ENCODE measurements at places on chromosomes 2 and 18.

- DNase-seq, result no peak
Observed at GRCh38 chr2:66334237-66335029, 100.5 kb upstream of the MEIS1 start.

DNA sequence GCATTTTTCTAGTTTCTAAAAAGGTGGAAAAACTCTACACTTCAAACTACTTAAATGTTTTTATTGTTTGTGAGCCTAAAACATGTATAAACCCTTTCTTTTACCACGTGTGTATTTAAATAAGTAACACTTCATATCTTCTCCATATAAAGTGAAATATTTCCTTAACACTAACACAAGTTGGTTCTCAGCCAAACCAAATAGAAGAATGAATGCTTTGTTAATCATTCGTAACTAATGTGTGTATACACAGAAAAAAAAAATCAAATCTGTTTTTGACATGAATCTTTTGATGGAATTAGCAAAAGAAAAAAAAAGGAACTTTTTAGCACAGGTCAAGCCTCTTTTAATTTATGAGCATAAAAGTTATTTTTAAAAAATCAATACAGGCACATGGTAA lies 89.3 kb downstream of the EHBP1 start:
- DNase-seq, result no peak

DNA sequence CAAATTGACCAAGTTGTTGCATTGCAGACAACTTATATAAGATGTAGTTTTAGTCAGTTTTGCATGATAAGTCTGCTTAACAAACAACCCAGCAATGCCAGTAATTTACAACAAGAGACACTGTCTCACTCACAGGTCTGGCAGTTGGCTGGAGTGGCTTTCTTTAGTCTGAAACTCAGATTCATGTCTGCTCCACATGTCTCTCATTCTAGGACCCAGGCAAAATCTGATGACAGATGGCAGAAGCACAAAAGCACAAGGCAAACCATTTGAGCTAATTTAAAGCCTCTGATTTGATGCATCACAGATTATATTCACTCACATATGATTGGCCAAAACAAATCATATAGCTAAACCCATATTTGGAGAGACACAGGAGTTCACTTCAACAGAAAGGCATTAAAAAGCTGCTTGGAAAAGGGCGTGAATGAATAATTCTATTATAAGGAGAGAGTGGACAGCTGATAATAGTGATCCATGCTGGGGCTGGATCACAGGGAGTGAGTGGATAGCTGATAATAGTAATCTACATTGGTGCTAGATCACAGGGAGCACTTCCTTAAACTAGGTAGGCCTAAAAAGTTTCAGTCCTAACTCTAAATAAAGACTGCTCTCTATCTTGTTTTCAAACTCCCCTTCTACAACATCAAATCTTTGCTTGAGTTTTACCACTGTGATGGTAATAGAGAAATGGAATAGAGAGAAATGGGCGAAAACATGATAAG lies 593.2 kb upstream of the ZNF804A start:
- DNase-seq, result no peak

DNA sequence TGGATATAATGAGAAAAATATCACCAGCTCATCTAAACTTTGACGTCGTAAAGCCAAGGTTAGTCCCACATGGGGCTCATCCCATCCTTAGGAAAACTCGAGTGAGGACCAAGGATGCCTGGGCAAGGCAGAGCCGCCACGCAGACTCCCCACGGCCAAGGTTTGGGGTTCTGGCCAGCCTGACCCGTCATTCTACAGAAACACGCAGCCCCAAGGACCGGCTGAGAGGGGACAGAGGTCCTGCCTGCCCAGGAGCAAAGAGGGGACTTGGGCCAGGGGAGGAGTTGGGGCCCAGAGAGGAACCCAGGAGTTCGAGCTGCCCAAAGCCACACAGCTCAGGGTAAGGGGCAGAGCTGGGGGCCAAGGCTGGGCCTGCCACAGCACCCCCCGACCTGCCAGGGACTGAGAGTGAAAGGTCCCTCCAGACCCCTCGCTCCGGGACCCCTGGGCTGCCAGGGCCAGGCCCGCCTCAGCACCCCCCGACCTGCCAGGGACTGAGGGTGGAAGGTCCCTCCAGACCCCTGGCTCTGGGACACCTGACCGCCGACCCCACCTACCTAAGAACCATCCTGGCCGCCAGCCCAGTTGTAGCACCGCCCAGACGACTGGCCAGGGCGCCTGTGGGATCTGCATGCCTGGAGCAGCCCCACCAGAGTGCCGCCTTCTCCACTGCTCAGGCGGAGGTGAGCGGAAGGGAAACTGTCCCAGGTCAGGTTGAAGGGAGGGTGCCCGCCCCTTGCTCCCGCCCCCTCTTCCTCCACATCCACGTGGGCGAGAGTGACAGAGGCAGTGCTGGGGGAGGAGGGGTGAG lies at the start of gene PDCD1:
PDCD1 (minus strand) TSS at position 689 of the 811 bp plus-strand sequence; CDS start at position 633, 56 bp downstream.
- peak; percentile 50 for DNase-seq

DNA sequence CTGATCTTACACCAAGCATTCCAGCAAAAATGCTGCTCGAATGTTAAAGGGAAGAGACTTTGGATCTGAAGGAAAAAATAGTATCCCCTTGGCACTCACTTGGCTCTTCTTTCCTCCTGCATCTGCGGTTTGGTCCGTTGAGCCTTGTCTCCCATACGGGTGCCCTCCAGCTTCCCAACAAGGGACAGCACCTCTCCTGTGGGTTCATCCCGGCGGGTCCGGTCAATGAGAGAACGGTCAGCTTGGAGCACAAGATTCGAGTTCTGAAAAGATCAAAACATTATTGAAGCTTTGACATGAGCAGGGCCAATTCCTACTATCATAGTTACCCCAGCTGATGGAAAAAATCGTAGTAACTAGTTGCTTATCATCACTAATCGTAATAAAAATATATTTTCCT lies 740 bp downstream of the SNRNP200 start:
- DNase-seq, result no peak

DNA sequence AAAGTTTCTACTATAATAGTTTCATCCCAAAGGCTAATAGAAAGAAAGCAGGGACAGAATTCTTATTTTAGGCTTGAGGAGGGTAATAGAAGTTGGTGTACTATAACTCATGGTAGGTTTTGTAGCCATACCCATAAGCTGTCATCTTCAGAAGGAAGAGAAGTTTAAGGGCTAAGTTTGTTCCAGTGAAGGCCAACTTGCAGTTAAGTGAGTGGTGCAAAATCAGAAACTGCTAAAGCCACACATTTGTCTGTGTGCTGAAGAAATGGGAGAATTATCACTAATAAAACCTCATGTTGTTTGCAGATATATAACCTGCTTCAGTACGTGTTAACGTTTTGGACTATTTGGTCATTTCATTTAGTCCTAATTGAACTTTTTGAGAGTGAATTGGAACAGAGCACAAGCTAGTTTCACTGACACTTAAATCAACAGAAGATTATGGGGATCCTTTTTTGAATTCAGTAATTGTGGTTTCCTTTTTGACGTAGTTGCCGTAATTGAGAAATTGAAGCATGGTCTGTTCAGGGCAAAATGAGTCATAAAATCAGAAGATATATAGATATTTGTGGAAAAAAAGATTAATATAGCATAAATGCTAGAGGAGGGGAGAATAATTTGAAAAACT lies 69.1 kb downstream of the PHLPP1 start:
- DNase-seq, result no peak

GRCh38 chr2:162677476-162677875 lies 161.1 kb downstream of the KCNH7 start:
- DNase-seq, result no peak

GRCh38 chr2:8115456-8115855 lies 566.4 kb upstream of the ID2 start:
- no peak for DNase-seq

DNA sequence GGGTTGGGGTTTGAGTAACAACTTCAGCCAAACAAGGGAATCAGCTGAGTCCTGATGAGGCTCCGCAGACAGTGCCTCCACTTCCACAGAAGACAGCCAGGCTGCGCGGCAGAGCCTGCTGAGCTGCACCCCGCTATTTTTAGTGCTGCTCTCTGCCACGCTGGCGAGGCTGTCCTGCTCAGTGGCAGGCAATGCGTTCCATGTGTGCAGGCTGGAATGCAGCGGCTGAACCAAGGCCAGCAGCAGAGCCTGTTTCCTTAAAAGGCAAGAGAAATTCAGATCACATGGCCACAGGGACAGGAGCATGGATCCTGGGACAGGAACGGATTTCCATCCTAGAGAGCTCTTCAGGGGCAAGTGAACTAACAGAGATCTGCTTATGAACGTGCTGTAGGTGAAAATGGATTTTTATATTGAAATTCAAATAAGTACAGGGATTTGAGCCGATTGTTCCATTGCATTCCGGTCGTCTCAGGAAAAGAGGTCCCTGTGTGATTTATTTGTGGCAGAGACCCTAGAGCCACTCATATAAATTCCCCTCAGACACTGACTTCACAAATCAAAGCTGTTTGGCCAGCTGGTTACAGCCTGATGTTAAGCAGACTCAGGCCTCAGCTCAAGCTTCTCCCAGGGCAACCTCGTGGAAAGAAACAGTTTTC lies 98.7 kb downstream of the COL6A3 start:
- no peak for DNase-seq

DNA sequence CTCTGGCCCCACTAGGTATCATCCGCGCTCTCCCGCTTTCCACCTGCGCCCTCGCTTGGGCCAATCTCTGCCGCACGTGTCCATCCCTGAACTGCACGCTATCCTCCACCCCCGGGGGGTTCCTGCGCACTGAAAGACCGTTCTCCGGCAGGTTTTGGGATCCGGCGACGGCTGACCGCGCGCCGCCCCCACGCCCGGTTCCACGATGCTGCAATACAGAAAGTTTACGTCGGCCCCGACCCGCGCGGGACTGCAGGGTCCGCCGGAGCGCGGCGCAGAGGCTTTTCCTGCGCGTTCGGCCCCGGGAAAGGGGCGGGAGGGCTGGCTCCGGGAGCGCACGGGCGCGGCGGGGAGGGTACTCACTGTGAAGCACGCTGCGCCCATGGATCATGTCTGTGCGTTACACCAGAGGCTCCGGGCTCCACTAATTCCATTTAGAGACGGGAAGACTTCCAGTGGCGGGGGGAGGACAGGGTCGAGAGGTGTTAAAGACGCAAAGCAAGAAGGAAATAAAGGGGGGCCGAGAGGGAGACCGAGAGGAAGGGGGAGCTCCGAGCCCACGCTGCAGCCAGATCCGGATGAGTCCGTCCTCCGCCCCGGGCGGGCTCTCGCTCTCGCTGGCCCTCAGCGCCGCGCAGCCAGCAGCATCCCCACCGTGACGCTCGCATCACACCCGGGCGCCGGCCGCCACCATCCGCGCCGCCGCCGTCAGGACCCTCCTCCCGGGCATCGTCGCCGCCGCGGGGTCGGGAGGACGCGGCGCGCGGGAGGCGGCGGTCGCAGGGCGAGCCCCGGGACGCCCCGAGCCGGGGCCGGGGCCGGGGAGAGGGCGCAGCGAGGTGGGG lies 664 bp downstream of the NETO1 start:
- DNase-seq, result no peak

DNA sequence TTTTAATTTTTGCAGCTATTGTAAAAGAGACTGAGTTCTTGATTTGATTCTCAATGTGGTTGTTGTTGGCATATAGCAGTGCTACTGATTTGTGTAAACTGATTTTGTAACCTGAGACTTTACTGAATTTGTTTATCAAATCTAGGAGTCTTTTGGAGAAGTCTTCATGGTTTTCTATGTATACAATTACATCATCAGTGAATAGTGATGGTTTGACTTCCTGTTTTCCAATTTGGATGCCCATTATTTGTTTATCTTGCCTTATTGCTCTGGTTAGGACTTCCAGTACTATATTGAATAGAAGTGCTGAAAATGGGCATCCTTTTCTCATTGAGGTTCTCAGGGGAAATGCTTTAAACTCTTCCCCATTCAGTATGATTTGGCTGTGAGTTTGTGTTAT lies 99.7 kb downstream of the GULP1 start:
- no peak for DNase-seq

- DNase-seq, result no peak
Observed at GRCh38 chr2:144963031-144963430, 443.1 kb upstream of the ZEB2 start.

GRCh38 chr2:239304533-239305221 lies 96.1 kb downstream of the HDAC4 start:
- DNase-seq, result no peak

DNA sequence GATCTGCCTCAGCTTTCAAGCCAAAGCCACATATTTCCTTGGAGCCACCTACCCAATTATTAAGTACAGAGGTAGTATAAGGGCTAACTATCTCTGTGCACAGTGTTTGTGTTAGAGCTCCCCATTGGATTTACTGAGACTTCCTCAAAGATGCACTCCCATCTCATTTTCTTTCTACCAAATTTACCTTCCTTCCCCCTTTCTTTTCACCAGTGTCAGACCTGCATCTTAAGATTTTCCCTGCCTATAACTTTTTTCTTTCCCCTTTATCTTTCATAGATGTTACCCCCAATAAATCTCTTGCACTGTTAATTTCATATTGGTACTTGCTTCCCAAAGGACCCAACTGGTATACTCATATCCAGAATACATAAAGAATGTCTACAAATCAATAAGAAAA lies 5.9 kb upstream of the REL start:
- no peak for DNase-seq

DNA sequence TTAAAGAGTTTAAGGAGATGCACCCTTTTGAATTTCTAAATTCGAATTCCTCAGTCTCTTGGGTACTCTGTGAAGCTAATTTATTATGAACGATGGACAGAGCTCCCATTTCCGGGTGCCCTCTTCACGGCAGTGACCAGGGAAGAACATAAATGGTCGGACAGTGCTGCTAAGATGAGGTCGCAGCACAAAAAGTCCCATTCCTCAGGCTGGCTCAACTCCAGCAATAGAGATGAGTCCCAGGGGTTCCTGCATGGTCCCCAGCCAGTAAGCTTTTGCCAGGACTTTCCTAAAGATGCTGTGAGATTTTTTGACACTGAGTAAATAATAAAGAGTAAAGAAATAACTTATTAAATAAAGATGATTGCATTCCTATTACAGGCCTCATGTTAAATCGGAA lies 43.0 kb upstream of the STK39 start:
- DNase-seq, result no peak

- no peak for DNase-seq
Observed at GRCh38 chr2:19807866-19808265, 93.9 kb downstream of the TTC32 start.

DNA sequence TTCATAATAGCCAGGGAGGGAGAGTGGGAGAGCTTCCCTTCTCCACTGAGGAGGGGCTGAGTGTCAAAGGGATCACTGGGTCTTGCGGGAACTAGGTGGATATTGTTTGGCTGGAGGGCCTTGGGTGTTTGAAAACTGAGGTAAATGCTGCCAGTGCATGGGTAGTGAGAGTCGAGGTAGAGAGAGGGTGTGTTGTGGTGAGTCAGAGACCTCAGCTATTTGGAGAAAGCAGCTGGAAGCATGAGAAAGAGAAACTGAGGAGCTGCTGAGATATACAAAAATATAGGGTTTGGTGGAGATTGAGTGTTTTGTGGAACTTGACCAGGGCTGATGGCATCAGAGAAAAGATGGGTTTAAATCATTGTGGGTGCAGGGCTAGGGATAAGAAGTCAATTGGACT lies 127.0 kb upstream of the CCDC195 start:
- no peak for DNase-seq

All from T-helper 1 cell (primary cell).